ENCODE measurements at places on chromosomes 4 and X.

DNA sequence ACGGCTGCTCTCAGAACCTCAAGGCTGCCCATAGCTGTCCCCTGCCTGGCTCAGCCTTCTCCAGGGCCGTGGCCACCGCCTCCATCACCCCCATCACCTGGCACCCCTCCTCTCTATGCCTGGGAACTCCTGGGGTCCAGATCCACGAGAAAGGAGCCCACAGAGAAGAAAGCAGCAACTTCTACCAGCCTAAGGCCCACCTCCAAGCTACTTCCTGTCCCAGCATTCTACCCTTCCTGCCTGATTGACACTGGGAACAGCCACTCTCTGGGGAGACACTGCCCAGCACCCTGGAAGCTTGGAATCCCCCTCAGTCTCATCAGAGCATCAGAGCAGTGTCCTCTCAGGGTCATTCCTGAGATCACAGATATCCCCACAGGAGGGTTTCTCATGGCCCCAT, 36.9 kb upstream of the PROM1 start:
- DNase-seq: no peak

DNA sequence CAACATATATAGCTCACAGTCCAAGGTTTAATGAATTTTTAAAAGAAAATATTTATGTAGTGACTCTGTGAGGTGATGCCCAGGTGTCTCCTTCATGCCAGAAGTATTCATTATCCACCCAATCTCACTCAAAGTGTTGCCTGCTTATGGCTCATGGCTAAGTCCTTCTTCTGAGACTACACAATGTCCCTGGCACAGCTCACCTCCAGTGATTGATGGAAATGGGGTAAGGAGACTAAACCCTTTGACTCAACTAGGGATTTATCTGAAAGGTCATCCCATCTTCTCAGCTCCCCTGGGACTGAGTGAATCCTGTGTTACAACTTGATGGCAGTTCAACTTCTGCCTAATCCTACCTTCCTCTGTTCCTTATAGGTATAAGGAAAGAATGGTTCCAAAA, 74.2 kb downstream of the FAM13A start:
- DNase-seq: no peak

DNA sequence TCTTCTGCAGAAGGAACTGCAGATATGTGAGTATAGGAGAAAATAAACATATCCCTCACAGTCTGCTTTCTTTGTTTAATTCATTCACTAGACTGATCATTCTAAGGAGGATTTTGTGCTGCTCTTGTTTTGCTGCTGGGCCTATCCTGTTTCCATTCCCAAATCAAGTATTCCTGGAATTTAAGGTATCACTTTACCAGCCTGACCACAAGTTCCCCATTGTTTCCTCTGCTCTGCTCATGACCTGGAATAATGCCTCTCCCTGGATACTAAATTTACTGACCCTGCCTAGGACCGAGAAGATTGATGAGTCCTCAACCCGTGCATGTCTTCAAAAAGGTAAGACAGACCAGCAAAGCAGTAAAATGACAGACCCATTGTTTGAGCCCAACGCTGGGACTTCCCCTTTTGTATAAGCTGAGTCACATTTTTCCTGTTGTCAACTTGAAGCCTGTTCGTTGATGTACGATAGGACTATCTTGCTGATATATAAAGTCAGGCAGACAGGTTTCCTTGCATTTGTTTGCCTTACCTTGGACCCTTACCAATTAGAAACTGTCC, 85.5 kb upstream of the TET2 start:
- DNase-seq: no peak

DNA sequence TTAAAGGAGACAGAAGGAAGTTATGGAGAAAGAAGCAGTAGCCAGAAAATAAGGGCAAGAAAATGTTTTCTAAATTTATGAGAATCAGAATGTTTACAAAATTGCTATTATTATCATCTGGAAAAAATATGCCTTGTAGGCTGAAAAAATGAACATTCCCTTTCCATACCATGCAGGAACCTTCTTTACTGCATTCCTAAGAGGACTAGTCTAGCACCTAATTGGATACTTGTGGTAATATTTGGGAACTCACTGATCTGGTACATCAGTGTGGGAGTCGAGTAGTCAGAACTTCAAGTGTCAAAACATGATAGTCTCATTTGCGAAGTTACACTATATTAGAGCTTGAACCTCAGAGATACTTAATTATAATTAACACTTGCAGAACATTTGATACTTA, 51.9 kb downstream of the TET2 start:
- DNase-seq: no peak

All from immature natural killer cell (primary cell).